NCI-H1105 treated with DMSO at 0.1 percent for 48 hours (cell line): ENCODE measurements at places on chromosomes 3 and 15.

DNA sequence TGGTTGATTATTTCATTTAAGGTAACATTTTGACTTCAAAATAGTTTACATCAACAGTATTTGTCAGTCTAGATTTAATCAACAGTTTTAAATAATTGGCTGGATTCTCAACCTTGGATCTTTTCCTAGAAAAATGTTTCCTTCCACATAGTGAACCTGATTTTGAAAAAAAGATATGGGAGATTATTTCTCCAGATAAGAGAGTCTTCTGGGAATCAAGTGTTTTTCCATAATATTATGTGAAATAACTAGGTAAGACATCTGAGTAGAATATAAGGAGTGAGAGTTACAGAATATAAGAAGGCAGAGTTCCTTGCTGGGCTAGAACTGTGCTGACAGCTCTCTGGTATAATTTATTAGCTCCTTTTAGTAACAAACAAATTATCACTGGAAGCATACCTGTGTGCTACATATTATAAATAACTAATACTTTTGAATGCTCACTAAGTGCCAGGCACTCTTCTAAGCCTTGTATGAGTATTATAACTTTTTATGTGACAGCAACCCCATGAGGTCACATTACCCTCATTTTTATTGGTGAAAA lies 18.8 kb upstream of the TNFSF10 start:
- no peak for DNase-seq

DNA sequence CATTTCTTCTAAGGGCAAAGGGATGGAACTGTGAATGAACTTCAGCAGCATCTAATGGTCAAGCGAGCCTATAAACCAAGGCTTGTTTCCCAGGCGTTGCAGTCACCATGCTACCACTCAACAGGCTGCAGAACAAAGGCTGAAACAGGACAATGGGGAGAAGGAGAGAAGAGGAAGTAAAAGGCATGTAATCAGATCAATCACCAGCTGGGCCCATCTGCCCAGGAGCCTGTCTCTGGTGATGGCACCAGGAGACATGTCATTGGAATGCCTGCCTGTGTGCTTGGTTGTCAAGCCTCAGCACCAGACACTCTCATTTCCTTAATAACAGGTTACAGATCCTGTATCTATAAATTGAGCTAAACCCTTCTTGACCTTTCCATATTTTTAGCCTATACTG lies 81.7 kb upstream of the UMPS start:
- DNase-seq: no peak

DNA sequence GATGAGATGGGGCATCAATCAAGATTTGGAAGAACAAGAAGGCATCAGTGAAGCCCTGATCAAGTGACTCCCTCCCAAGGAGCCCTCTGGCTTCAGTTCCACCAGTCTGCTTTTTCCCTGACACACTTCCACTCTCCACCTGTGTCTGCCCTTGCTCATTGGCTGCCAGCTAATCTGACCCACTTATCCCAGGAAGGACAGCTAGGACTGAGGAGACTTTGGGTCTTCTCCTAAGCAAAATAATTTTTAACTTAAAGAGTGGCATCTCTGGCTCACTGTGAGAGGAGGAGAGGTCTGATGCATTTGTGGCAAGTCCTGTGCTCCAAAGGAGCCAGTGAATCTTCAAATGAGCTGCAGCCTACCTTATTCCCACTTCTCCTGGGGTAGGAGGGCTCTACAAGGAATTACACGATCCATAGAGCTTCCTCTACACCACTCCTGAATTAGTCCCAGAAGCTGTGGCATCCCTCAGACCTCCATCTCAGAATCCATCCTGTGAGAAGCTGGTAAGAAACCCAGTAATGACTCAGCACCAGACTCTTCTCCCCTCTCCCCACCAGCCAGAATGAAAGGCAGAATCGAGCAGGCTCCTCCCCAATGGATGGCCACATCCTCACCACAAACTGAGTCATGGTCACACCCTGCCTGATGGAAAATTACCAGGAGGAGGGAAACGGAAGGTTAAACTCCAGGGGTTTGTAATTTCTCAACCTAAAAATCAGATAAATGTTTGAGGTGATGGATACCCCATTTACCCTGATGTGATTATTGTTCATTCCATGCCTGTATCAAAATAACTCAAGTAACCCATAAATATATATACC lies 6.3 kb upstream of the PKM start:
- DNase-seq: no peak

DNA sequence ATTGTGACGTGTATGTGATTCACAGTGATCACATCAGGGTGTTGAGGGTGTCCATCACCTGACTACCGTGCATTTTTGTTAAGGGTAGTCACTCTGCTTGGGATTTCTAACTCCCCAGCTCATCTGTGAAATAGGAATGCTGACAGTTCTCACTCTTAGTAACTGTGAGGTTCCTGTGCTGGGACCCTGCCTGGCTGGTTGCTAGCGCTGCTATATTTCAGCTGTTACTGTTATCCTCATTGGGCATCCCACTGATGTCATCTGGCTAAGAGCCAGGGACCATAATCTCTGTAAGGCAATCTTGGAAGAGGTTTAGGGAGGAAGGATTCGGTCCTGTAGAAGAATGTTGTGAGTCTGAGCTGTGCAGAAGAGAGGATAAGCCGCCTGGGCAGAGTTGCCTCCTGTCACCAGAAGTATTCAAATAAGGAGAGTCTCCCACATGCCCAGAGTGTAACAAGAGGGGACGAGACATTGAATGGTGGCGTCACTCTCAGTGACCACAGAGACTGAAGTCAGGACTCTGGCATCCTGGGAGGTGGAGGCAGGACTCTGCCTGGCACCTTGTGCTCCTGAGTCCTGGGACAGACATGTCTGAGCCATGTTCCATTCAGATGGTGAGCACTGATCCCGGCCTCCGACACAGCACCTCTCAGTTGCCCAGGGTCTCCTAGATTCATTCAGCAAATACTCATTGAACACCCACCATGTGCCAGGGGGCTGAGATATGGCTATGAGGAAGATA lies 52.2 kb downstream of the FBLN2 start:
- no peak for DNase-seq

DNA sequence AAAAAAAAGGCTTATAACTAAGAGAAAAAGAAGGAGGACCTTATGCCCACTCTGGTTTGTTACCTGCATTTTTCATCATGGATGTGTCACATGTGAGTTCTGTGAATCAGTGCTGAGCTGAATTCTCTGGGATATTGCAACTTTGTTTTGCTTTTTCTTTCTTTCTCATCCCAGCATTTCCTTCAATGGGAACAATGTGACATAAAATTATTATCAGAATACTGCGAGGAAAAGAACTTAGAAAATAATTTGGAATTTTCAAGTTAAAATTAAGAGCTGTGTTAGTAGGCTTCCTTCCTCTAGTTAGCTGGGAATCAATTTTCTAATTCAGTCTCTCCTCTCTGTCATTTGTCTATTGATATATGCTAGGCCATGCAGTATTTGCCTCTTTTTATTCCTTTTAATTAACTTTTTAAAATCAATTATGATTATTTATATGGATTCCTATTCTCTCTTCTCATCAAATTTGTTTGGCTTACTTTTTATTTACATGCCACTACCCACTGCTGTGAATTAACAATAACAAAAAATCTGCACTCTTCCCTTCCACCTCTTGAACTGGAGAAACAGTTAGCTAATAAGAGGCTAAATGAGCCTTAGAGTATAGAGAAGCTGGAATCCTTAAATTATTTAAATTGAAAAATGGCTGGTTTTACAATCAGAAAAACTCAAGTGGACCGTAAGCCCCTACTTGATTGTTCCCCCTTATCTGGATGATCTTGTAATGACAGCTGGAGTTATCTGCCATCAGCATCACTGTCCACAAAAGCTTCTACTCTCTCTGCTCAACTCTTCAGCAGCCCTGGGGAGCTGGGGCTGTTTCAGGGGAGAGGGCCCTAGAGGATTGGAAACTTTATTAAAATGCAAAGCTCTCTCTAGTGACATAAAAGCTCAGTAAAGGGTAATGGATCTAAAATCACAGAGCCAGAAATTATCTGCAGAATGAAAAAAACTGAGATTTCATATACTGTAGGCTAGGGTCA lies 95.3 kb upstream of the SOX2 start:
- peak; percentile 55 for DNase-seq

- no peak for DNase-seq
These were observed 528 bp downstream of the RBPMS2 start for GRCh38 chr15:64774629-64775493.

GRCh38 chr3:55564726-55565125 lies 77.6 kb upstream of the WNT5A start:
- DNase-seq: no peak

DNA sequence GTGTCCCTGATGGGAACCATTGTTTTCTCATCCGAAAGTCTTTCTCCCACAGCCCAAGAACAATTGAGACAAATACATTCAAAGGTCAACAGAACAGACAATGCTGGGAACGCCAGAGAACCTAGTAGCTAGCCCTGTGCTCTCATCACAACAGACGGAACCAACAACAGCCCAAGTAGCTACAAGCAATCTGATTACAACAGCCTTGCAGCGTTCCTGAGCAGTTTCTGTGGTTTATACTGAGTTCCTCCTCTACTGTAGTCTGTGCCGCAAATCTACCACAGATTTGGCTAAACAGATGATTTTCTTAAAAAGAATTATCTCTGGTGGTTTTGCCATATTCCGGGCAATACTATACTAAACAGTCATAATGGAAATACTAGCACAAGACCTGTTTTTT lies 435.6 kb downstream of the MECOM start:
- no peak for DNase-seq

DNA sequence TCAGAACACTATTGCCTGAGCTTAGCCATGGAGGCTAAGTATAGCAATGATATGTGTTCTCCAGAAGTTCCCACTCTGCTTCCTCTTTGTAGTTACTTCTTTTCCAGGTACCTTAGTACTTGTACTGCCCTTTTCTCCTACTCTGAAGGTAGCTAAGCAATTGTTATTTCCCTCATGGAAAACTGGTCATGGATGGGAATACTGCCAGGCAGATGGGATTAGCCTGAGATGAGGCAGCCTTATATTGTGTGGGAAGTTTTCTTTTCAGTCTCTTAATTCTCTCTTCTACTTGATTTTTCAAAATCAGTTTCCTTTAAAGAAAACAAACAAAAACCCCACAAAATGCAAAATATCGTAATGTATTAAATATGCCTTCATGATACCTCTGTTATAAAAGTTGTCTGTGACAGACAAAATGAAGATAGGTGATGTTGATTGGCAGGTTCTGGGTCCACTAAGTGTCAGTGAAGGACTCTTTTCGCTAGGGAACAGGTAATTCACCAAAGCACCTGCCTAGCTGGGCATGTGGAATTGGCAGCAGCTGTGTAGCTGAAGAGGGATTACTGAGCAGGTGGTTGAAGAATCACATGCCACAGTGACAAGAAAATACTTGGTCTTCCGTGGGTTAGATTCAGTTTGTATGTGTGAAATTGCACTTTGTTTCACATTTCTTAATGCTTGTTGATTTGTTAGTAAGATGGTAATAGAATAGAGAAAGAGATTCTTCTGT lies 4.1 kb downstream of the ZNF609 start:
- peak; percentile 99 for DNase-seq

DNA sequence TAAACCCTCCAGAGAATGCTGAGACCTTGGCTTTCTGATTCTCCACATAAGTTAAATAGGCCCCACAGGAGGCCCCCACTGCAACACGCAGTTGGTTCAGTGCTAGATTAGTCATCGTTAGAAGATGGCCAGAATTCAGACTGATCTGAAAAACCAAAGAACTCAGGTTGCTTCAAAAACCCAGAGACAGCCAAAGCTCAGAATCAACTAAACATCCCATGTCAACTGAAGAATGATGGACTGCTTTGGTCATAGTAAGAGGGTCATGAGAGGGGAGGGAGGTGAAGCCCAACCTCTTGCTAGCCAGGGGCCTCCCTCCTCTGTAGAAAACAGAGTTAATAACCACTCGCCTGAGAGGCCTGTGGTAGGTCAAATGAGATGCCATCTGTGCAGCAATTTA lies 93.1 kb downstream of the AKAP13 start:
- DNase-seq: no peak

DNA sequence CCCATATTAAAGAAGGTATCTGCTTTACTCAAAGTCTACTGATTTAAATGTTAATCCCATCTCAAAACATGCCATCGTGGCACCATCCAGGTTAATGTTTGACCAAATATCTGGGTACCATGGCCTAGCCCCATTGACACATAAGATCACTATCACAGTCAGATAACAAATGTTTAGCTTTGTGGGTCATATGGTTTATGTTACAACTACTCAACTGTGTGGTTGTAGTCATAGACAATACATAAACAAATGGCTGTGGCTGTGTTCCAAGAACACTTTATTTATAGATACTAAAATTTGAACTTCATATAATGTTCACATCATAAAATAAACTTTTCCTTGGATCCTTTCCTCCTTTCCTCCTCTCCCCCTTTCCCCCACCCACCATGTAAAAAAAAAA lies 9.8 kb upstream of the SNRPN start:
- no peak for DNase-seq
